ENCODE measurements at places on chromosomes 11 and 22. TPM values are rescaled to one million over a fixed set of nuclear protein-coding genes. Genes with fewer than 3 reads are reported as not detected.

DNA sequence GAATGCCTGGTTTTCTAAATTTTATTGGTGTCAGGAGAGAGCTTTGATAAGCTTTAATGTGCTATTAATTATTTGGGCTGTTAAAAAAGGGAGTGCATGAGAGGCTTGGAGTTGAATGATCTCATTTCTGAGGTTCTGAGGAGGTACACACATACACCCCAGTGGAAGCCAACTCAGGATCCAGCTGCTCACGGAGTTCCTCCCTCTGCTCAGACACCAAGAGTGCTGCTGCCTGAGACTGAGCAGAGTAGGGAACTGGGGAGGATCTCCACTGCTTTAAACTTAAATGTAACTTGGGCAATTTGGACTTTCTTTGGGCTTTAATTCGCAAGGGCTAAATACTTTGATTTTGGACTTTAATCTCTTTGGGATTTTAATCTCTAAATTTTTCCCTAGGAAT is 414.4 kb upstream of the CADM1 start:
- no peak for DNase-seq

DNA sequence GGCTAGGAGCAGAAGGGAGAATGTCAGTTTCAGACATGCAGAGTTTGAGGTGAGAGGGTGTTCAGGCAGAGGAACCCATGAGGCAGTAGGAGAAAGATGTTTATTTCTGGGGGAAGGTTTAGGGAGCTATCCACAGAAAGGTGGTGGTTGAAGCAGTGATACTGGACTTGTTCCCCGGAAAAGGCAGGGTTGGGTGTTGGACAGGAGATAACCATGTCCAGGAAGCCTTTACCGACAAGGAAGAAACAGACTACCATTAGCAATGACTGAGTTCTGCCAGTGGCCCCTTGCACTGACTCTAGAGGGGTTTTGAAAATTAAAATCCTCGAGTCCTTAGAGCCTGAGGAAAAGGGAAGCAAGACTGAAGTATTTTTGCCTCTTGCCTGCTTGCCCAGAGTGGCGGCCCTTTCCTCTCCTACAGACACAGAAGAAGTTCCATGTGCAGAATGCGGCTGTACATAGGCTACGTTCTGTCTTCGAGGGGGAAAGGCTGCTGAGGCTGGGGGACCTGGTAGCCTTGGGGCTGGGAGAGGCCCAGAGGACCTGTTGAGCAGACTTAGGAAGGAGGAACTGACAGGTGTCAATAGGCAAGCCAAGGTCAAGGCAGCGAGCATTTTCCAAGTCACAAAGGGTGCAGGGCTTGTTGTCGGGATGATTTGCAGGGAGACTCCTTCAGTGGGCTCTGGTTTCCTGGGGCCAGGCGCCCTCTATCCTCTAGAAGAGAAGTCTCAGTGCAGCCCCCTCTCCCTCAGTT is 146.7 kb downstream of the LDLRAD3 start:
- DNase-seq: no peak

The OR51E2 gene
- total RNA-seq: not detected

GRCh38 chr11:126080161-126080941 is 17.7 kb upstream of the CDON start:
- DNase-seq: no peak

The OR8G1 gene
- not detected for total RNA-seq

- DNase-seq: no peak
Measured at GRCh38 chr11:70829134-70829885, 423.1 kb downstream of the SHANK2 start.

DNA sequence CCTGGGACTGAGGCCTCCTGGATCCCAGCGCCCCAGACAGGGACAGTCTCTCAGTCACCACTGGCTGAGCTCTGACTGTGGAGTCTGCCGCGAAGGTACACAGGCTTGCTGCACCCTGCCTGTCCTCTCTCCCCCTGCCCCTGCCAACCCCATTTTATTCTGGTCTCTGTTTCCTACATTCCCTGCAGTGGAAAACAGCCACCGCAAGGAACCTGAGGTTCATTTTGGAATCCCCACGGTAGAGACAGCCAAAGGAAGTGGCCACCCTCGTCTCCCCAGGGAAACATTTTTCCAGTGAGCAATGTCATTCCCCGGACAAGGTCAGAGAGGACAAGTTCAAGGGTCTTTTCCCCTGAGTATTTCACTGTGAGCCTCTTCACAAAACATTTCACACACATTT is 56.6 kb downstream of the FBXO7 start:
- DNase-seq: no peak

Data from H1 (cell line).